Tibial artery (tissue), 4 donors: ENCODE measurements at places on chromosomes 7 and 10.

DNA sequence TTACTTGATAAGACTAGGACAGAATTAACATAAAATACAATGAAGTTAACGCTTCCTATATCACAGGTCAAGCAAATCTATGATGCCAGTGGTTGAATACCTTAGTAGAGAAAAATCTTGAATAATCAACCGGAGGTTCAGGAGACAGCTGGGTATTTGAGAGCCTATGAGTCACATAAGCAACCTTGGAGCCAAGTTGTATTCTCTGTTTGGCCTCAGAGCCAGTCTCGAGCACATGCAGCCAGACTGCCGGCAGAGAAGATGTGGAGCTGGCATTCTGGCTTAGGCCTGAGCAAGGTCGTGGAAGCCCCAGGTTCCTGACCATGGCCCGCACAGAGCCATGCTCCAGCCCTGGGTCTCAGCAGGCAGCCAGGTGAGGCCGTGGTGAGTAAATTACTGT lies 90.3 kb downstream of the FAM204A start:
- H3K27ac ChIP-seq: no peak overlapping the region
- DNase-seq: no peak
- H3K4me3 ChIP-seq: no peak overlapping the region
- H3K36me3 ChIP-seq: no peaks in the 10 kb centered on the region
- no peaks in the 10 kb centered on the region for H3K27me3 ChIP-seq
- H3K4me1 ChIP-seq: no peaks in the 10 kb centered on the region

- DNase-seq: no peak
- H3K27ac ChIP-seq: no peak overlapping the region
- H3K4me3 ChIP-seq: no peak overlapping the region
- H3K27me3 ChIP-seq: no peaks in the 10 kb centered on the region
- peaks cover 6% of the 10 kb centered on the region for H3K36me3 ChIP-seq
- H3K4me1 ChIP-seq: no peaks in the 10 kb centered on the region
These were observed 72.6 kb downstream of the C1GALT1 start for GRCh38 chr7:7254908-7255307.

DNA sequence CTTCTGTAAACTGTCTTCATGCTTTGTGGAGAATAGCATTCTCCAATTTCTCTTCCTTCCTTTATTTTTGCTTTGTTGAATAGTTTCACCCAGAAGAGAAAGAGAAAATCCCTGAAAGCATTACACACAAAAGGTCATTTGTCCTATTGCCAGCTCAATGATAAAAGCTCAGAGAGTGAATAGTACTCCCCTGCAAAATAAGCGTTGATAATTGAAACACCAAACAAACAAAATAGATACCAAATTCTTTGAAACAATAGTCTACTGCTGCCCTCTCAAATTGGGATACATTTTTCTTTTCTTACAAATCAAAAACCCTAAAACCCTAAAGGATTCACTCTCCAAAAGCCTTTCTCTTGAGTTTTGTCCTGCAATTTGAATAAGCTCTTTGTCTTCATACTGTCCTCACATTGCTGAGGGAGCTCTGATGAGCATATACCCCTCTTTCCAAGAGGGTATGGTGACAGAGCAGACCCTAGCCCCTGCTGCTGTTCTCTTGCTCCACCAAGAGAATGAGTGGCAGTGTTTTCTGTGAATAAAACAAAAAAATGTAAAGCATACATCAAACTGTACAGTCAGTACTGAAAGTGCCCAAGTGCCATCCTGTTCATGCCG lies 134.4 kb downstream of the CSTF2T start:
- H3K36me3 ChIP-seq: no peaks in the 10 kb centered on the region
- H3K27ac ChIP-seq: no peak overlapping the region
- peaks cover 33% of the 10 kb centered on the region for H3K4me1 ChIP-seq
- DNase-seq: no peak
- H3K27me3 ChIP-seq: no peaks in the 10 kb centered on the region

DNA sequence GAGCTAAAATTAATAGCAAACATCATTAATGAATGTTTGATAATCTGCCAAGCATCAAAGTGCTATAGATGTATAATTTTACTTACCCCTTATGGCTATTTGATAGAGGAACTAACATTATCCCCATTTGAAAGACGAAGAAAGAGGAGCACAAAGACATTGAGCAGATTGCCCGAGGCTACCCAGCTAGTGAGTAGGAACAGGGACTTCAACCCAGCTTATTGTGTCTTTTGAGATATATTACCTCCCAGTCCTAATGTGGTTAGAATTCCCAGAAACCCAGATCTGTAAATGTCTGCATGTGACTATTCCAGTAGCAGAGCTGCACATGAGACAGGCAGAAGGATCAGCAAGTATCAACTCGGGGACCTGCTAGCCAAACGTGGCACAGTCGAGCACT lies 160.1 kb upstream of the AOAH start:
- H3K4me1 ChIP-seq: no peaks in the 10 kb centered on the region
- no peak overlapping the region for H3K27ac ChIP-seq

DNA sequence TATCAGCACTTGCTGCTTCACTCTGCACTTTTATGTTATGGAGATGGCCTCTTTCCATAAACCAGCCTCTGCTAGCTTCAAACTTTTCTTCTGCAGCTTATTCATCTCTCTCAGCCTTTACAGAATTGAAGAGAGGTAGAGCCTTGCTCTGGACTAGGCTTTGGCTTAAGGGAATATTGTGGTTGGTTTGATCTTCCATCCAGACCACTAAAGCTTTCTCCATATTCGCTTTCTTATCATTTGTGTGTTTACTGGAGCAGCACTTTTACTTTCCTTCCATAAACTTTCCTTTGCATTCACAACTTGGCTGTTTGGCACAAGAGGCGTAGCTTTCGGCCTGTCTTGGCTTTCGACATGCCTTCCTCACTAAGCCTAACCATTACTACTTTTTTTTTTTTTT lies 23.6 kb downstream of the DYDC2 start:
- no peak overlapping the region for H3K4me3 ChIP-seq
- no peaks in the 10 kb centered on the region for H3K36me3 ChIP-seq
- H3K27me3 ChIP-seq: no peaks in the 10 kb centered on the region
- no peak overlapping the region for H3K27ac ChIP-seq
- no peaks in the 10 kb centered on the region for H3K4me1 ChIP-seq

DNA sequence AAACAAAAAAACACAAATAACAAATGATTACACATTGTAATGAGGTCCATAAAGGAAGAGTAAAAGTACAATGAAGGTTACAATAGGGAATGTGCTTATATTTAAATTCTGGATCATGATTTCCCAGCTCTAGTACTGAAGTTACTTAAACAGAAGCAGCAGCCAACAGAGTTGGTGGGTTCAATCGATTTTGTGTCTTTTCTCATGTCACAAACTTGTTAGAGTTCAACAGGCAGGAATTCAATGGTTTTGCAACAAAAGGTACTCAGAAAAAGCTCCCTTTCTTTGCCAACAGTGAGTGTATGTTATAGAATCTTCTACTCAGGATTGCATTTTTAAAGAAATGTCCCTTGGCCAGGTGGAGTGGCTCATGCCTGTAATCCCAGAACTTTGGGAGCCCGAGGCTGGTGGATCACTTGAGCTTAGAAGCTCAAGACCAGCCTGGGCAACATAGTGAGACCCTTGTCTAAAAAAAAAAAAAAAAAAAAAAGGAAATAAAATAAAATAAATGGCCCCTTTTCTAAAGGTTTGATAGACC lies 29.6 kb upstream of the IL6 start:
- no peaks in the 10 kb centered on the region for H3K4me1 ChIP-seq
- no peak overlapping the region for H3K27ac ChIP-seq
- DNase-seq: no peak
- no peak overlapping the region for H3K4me3 ChIP-seq
- H3K27me3 ChIP-seq: no peaks in the 10 kb centered on the region
